Stimulated activated CD4-positive, alpha-beta T cell treated with anti-CD3 and anti-CD28 coated beads, Interleukin-12 subunit alpha, Interleukin-12 subunit beta, amount 100 ng/mL, for 48 hours (primary cell): ENCODE measurements at places on chromosomes 6 and 20.

GRCh38 chr6:31096656-31097055 lies 15.7 kb downstream of the C6orf15 start:
- DNase-seq = no peak

GRCh38 chr6:130178692-130179091 lies 44.1 kb downstream of the SAMD3 start:
- no peak for DNase-seq

- DNase-seq = no peak
Measured at GRCh38 chr6:44003345-44004061, 123.7 kb downstream of the MRPL14 start.

DNA sequence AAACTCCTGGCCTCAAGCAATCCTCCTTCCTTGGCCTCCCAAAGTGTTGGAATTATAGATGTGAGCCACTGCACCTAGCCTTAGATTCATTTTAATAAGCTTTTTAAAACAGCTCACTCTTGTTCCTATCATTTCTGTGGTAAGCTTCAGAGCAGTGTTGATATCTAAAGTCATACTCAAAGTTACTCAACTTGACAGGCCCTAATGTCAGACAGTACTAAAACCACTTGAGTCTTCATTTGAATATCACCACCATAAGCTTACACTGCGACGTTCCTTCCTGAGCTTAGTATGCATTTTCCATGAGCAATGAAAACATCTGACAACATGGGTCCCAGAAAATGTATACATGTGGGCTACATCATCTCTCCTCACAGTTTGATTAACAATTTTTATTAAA lies 6.0 kb downstream of the FUCA2 start:
- DNase-seq = no peak

GRCh38 chr6:13577926-13578325 lies 3.5 kb downstream of the SIRT5 start:
- no peak for DNase-seq

DNA sequence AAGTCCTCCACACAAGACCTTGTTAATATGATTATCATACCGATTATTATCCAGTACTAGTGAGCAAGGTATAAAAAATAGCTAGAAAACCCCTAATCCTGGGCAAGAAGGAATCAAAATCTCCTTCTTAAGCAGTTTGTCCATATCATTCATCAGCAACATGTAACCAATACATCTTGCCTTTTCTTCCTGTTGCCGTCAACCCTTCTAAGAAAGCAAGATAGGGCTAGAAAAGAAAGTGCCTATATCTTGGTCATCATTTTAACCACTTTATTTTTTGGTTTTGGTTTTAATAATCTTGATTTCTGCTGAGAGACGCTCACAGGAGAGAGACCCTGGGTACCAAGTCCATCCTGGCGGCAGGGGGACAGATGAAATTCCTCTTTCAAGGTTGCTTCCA lies 27.2 kb upstream of the PREX1 start:
- no peak for DNase-seq

GRCh38 chr20:4476903-4477500 lies 244.7 kb upstream of the PRND start:
- DNase-seq = no peak

GRCh38 chr20:49916146-49917002 lies 1.0 kb upstream of the SPATA2 start:
- no peak for DNase-seq

DNA sequence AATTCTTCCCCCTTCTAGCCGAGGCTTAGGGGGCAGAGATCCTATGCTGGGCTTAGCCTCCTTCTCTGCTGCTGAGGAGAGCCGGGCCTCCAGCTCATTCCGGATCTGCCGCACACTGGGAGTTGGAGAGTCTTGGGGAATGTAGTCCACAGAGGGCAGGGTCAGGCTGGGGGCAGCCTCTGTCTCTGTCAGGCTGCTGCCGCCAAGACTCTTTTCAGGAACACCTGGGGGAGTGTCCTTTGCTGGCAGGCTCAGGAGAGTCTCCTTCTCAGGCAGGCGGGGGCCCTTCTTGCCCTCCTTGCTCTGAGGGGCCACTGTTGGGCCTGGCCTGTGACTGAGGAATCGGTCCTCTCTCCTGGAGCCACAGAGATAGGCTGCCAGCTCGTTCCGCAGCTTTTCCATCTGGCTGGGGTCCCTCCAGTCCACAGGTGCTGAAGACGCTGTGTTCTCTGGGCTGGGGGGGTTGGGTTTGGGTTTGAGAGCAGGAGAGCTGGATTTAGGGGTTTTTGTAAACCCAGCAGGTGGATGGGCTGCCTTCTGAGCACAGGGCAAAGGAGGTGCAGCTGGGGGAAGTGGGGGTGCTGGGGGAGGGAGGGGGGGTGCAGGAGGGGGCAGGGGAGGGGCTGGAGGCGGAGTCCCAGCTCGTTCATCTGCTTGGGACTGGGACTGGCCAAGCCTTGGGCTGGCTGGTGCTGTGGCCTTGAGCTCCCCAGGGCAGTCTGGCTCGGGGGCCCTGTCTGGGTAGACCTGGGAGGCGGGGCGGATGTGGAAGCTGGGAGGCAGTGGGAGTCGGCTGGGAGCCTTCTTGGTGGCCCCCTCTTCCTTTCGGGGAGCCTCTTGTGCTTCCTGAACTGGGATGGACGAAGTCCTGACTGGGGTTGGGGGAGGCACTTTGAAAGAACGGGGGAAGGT lies 36.1 kb downstream of the C6orf132 start:
- DNase-seq = no peak

GRCh38 chr6:4971851-4972250 lies 32.0 kb downstream of the RPP40 start:
- DNase-seq = no peak

DNA sequence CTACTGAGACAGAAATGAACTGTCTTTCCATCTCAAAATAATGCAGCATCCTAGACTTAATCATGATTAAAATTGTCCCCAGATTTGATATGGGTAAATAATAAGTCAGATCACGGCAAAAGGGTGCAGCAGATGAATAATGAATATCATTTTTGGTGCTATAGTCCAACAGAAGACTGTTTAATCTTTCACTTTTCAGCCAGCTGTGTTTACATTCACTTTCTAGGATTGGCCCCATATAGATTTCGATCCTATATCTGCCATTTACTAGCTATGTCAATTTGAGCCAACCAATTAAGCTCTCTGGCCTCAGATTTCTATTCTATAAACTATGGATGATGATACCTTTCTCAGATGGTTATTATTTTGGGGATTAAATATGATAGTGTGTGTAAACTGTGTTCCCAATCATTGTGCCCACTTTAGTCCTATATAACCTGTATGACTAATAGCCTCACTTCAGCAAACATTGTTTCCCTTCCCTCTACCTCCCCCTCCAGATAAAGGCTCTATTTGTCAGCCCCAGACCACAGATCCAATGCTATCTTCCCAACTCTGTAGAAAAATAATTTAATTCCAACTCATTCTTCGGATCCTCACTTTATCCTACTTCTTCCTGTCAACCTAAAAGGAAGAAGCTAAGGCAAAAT lies 53.6 kb upstream of the NT5E start:
- DNase-seq = no peak

- no peak for DNase-seq
Measured at GRCh38 chr20:19817017-19817416, 59.0 kb downstream of the RIN2 start.

GRCh38 chr6:114176726-114177125 lies 166.1 kb downstream of the HS3ST5 start:
- no peak for DNase-seq
